Fibroblast of skin of abdomen (primary cell): ENCODE measurements at places on chromosomes 1 and 21.

GRCh38 chr1:201259476-201260235 lies 23.6 kb upstream of the PKP1 start:
- peak; percentile 56 for DNase-seq

DNA sequence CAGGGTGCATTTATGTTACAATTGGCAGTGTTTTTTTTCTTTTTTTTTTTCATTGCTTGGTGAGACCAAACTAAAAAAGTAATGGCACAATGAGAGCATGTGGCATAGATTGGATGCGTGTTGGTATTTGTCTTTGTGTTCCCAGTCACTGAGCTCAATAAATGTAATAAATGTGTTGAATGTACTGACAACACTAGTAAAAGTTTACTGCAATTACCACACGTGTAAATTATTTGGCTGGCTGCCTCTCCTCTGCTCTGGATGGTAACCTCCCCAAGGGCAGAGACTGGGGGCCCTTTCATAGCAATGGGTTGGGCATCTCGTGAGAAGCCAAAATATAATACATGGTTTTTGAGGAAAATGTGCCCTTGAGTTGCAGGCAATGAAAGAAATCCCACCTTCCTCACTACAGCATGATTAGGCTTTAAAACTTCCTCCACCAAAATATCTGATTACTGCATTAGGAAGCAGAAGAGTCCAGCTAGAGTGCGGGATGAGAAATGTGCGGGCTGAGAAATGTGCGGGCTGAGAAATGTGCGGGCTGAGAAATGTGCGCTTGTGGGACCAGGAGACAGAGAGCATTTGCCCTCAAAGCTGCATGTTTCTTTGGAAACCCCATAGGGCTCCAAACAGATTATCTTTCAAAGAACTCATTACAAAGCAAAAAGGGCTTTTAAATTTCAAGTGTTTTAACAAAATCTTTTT lies 58.5 kb downstream of the CDC7 start:
- DNase-seq, result no peak

GRCh38 chr1:198683449-198683848 lies 44.6 kb downstream of the PTPRC start:
- DNase-seq, result no peak

GRCh38 chr21:36654324-36654723 lies 44.6 kb upstream of the SIM2 start:
- DNase-seq, result no peak

- no peak for DNase-seq
These were observed 116.3 kb downstream of the DAB1 start for GRCh38 chr1:57307392-57308170.
